ENCODE measurements at places on chromosomes 16 and 17.

- DNase-seq, result no peak
These were observed 61.3 kb upstream of the SIAH1 start for GRCh38 chr16:48446534-48446920.

GRCh38 chr16:22618842-22619241, 108.2 kb downstream of the NPIPB5 start:
- no peak for DNase-seq

DNA sequence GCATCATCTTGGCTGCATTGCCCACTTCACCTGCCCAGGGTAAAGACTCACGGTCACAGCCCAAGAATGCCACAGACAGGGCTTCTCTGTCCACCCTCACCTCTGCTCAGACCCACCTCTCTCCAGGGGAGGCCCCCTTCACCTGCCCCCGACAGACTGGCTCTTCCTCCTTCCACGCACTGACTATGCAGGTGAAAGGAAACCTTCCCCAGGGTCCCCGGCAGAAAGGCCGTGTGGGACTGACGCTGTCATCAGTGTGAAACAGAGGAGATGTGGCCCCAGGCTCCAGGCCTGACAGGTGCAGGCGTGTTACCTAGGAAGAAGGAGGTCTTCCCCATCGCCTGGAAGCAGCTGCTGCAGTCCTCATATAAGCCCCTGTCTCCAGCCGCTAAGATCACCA, 9.3 kb upstream of the ROGDI start:
- DNase-seq, result no peak

GRCh38 chr17:32452281-32452680, 8.0 kb downstream of the PSMD11 start:
- DNase-seq, result no peak

- no peak for DNase-seq
These were observed 404.9 kb upstream of the EEF2KMT start for GRCh38 chr16:5502467-5502869.

DNA sequence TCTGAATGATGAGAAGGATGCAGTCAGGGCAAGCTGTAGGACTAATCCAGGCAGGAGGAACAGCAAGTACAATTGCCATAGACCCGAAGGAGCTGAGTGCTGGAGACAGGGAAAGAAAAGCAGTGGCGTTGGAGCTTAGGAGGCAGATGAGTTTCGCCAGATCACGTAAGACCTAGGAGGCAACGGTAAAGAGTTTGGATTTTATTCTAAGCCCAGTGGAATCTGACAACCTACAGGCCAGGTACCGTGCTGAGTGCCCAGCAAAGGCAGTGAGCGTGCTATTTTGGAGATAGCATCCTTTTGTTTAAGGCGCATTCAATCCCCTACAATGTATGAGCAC, 1.2 kb downstream of the USP43 start:
- no peak for DNase-seq

DNA sequence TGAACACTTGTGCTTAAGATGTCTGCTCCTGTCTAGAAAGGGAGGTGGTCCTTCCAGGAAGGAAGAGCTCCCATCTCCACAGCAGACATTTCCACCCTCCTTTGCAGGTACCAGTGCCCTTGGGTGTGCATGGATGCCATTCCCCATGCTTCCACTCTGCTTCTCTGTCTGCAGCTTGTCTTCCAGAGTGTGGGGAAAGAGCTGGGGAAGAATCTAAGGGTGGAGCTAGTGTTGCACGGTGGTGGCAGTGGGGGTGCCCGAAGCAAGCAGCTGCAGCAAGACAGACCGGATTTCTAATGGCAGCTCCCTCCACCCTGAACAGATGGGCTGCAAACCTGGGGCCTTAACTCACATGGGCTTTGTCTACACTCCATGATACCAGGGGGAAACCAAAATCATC, 22.6 kb upstream of the HOXB13 start:
- DNase-seq, result no peak

GRCh38 chr16:27408012-27408601, 6.1 kb downstream of the IL21R start:
- DNase-seq, result no peak

DNA sequence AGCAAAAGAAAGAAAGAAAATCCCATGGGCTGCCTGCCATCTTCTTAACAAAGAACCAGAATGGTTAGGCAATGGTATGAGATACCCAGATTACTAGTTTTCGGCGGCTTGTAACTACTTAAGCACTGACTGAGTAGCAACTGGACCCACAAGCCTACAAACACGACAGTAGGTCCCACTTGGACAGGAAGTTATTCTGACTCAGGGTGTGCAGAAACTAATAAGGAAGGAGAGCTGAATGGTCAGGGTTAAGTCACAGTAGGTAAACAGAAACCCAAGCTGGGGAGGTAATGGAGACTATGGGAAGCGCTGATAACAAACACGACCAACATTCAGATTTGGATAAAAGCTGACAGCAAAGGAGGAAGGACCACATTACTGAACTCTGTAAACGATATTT, 10.4 kb upstream of the HLF start:
- DNase-seq, result no peak

All from T-helper 17 cell (primary cell).